ENCODE measurements at places on chromosomes 2 and 18. TPM values are rescaled to one million over a fixed set of nuclear protein-coding genes. Genes with fewer than 3 reads are reported as not detected.

GRCh38 chr2:118115761-118116160, 27.5 kb downstream of the INSIG2 start:
- no peak for DNase-seq

DNA sequence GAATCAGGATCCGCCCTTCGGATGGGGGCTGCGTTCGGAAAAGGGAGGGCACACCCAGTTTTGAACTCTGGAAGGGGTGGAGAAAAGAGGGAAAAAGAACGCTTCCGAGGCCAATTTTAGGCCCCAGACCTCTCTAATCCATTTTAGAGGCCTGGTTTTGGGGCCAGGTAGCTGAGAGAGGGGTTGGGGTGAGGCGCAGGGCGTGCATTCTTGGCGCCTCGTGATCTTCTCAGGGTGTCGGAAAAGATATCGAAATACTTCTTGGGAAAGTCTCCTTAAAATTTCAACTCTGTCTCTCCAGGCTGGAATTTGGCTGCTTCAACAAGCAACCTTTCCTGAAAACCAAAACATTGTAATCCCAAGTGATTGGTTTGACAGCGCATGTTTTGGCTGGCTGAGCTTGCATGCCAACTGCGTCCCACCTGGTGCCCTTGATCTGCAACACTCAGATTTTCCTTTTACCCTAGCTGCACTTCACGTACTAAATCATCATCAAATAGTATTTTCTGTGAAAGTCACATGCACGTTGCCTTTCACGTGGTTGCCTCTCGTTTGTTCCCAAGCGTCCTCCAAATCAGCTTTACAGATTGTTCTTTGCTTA, 864 bp upstream of the XPO1 start:
- DNase-seq: peak; percentile 60

- DNase-seq: no peak
Observed at GRCh38 chr2:30505500-30506180, 58.6 kb downstream of the LCLAT1 start.

The WNT10A gene
- total RNA-seq: 0.10 TPM

DNA sequence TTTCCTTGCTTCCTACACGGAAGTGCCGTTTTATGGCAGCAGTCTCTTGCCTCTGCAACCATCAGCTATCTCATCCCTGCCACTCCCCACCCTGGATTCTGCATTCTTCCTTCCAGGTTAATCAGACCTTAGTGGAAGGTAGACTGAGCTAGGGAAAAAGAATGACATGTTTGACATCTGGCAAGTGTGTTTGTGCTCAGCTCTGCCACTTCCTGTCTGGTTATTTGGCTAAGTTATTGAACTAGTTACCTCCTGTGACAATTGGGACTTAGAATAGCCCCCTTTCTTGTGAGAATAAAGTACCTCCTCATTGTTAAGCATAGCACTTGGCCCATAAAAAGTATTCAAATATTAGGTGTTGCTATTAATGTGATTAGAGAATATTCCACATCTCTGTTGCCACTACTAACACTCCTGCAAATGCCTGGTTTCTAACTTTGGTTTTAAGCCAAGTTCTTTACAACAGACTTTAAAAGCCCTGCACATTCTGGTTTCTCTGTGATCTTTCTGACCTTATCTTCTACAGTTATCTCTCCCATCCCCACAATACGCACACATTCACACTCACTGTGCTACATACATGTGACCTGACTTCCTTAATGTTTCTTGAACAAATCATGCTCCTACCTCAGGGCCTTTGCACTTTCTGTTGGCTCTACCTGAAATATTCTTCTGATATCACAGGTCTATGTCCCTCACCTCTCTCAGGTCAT, 10.8 kb upstream of the MAPRE2 start:
- peak; percentile 40 for DNase-seq

The FLACC1 gene
- 4.4 TPM for total RNA-seq

GRCh38 chr18:71352618-71353017, 1063.8 kb downstream of the SOCS6 start:
- DNase-seq: no peak

The B4GALT6 gene
- 1.1 TPM for total RNA-seq

DNA sequence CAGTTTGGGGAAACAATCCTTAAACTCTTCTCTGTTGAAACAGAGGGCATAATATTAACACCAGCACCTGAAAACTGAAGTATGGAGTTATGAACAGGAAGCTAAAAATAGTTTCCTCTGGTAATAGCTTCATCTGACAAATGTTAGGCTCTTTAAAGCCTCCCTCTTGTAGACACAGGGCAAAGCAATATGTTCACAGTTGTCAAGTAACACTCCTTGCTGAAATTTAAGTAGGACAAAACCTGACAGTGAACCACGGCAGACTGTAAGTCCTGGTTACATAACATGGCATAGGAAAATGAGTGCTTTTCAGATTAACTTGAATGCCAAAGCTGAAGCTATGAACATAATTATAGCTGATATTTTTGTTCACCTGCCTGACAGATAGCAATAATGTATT, 172.9 kb downstream of the CMPK2 start:
- DNase-seq: no peak

The RHOB gene
- total RNA-seq: 0.52 TPM

The GAREM2 gene
- total RNA-seq: 2.9 TPM

The MOGAT1 gene
- total RNA-seq: not detected

The HRH4 gene
- total RNA-seq: 0.07 TPM

DNA sequence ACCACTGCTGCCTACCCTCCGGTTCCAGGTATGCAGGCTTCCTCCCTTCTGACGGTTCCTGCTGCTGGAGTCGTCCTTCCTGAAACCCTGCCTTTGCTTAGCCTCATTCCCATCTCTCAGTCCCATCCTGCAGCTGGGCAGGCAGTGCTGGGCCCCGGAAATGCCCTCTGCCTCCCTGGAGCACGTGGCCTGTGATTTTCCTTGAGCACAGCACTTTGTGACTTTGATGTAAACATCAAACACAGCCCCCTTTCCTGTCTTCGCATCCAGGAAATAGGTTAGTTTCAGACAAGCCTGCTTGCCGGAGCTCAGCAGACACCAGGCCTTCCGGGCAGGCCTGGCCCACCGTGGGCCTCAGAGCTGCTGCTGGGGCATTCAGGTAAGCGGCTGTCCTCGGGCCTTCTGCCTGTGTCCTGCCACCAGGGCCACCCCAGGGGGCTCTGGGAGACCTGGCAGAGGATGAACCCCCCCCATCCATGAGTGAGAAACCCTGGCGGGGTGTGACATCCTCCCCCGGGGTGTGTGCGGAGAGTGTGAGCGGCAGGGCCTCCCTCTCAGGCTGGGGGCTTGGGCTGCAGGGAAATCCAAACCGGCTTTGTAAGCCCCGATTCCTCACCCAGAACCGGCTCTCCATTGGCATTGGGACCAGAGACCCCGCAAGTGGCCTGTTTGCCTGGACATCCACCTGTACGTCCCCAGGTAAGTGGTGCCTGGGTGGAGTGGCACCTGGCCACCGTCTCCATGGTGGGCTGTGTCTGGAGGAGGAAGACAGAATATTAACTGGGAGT, at the start of gene ZAP70:
TSS of gene ZAP70 (plus strand) at position 281 of the 788 bp plus-strand sequence. CDS start 10,461 bp downstream, outside the sequence.
- DNase-seq: peak; percentile 77

DNA sequence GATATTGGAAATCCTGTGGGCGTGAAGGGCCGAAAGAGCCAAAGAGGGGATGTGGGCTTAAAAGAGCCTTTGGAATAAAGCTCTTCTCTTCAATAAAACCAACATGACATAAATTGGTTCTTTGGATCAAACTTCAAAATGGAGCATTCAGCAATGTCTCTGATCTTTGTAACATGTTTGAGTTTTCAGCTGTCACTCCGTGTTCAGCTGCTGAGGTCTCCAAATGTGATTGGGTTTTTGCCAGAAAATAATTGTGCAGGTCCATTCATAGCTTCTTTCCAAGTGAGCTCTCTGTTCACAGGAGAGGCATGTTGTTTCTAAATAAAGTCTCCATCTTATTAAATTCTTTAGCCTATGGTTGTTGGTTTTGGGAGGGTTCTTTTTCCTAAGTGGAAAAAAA, 127.6 kb upstream of the CCDC68 start:
- DNase-seq: no peak

DNA sequence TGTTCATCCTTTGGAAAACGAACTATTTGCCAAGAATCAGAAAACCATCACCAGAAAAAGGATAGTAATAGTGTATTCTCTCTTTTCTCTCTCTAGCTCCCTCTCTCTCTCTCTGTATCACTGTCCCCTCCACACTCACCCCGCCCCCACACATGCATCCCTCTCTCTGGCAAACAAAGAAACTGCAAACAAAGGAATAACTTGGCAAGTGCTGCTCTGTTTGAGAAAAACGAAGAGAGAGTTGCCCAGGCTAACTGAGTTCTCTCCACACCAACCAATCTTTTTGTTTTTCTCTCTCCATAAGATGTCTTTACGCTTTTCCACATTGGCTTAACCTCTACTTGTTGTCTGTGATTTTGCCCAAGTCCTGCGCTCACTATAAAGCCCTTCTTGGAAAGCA, 316.2 kb downstream of the EPHA4 start:
- DNase-seq: no peak

The MAPK4 gene
- total RNA-seq: not detected
